ENCODE measurements at places on chromosomes 1 and 21. TPM values are rescaled to one million over a fixed set of nuclear protein-coding genes. Genes with fewer than 3 reads are reported as not detected.

IL23R gene
- not detected for total RNA-seq

CAMK2N1 gene
- 7.1 TPM for total RNA-seq

PTGS2 gene
- total RNA-seq: 28.7 TPM

RHOC gene
- total RNA-seq: 965 TPM

CA14 gene
- not detected for total RNA-seq

NID1 gene
- total RNA-seq: 256 TPM

SLAMF7 gene
- not detected for total RNA-seq

TUFT1 gene
- total RNA-seq: 5.9 TPM

ACTRT2 gene
- not detected for total RNA-seq

NHLH2 gene
- not detected for total RNA-seq

C1orf210 gene
- total RNA-seq: not detected

SPRR1A gene
- total RNA-seq: not detected

SPRR2B gene
- not detected for total RNA-seq

BARHL2 gene
- total RNA-seq: not detected

GSTM3 gene
- total RNA-seq: 54.9 TPM

PCSK9 gene
- not detected for total RNA-seq

CD1E gene
- not detected for total RNA-seq

CLIC6 gene
- total RNA-seq: not detected

CNKSR1 gene
- total RNA-seq: not detected

DIRAS3 gene
- 0.98 TPM for total RNA-seq

NTPCR gene
- 13.1 TPM for total RNA-seq

CCDC27 gene
- total RNA-seq: not detected

TAS1R1 gene
- not detected for total RNA-seq

VWA5B1 gene
- not detected for total RNA-seq

RIPK4 gene
- under 0.01 TPM for total RNA-seq

Data from vein endothelial cell (primary cell).